ENCODE measurements at places on chromosomes 3 and 15.

- DNase-seq, result no peak
These were observed 111.7 kb downstream of the ADCY5 start for GRCh38 chr3:123337226-123337625.

DNA sequence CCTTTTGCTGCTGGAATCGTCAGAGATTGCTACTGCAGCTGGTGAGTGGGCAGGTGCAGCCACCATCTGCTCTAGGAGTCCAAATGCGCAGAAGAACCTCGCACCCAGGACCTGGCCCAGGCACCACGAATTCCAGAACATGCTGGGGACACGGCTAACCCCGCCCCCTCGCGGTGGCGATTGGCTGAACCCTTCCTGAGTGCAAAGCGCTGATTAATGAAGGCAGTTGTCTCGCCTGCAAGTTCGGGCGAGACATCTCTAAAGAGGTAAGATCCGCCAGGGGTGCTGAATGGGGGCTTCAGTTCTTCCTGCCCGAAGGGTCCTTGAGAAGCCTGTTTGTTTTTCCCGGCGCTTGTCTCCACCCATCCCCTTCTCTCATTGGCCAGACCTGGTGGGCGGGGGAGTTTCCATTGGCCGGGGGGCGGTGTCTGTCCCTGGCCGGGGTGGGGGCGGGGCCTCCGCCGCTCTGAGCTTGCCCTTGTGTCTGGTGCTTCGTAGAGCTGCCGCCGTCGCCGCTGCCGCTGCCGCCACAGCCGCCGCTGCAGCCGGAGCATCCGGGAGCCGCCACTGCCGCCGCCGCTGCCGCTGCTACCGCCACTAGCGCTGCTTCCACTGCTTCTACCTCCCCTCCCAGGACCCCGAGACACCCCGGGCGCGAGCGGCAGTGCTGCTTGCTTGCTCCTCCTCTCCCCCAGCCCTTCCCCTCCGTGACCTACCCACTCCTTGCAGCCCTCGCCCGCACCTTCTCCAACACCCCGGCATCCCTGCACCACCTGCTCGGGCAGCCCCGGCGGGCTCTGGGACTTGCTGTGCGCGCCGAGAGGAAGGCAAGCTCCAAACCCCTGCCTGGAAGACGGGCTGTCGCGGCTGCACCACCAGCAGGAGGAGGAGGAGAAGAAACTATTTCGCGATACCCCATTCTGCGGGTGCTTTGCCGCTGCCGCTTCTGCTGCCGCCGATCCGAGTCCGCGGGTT lies at the start of gene CADM2:
Gene CADM2 (plus strand): TSS at position 495 of the 975 bp plus-strand sequence.
- DNase-seq, result peak; percentile 43

DNA sequence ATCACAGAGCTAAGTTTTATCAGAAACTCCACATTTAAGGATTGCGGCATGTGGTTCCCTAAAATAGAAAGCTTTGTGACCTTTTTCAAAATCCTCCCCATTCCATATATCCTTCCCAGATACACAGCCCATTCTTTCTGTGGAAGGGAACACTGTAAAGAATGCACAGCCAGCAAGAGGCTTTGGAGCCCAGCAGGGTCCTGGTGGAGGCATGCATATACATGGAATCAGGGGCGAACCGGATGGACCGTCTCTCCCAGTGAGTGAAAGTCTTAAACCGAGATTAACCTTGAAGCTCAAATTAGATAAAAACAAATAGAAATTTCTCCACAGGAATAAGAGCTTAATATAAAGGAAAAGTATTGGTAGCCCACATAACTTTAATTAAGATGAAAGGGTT lies 436.2 kb upstream of the MDFIC2 start:
- DNase-seq, result no peak

GRCh38 chr15:25694239-25694584 lies 168.9 kb downstream of the ATP10A start:
- no peak for DNase-seq
